Endodermal cell (in vitro differentiated cells): ENCODE measurements at places on chromosomes 1 and 21. TPM values are rescaled to one million over a fixed set of nuclear protein-coding genes. Genes with fewer than 3 reads are reported as not detected.

DNA sequence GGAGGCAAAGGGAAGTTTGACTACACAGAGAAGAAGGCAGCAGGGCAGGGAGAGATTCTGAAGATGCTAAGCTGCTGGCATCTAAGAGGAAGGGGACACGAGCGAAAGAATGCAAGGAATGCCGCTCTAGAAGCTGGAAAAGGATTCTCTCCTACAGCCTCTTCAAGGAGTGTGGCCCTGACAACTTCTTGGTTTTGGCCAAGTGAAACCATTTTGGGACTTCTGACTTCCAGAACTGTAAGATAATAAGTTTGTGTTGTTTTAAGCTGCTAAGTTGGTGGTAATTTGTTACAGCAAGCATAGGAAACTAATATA, 28.5 kb downstream of the MGST3 start:
- peak; percentile 69 for DNase-seq
- H3K27me3 ChIP-seq = no peaks in the 10 kb centered on the region
- H3K36me3 ChIP-seq = peaks cover 45% of the 10 kb centered on the region
- H3K4me3 ChIP-seq = no peak overlapping the region
- H3K4me1 ChIP-seq = no peaks in the 10 kb centered on the region

GRCh38 chr1:65209005-65209885, 61.2 kb downstream of the AK4 start:
- peaks cover 4% of the 10 kb centered on the region for H3K4me1 ChIP-seq
- no peaks in the 10 kb centered on the region for H3K27me3 ChIP-seq

GRCh38 chr21:37683396-37684114, 232.7 kb downstream of the KCNJ6 start:
- no peak overlapping the region for H3K4me3 ChIP-seq
- no peaks in the 10 kb centered on the region for H3K36me3 ChIP-seq
- no peaks in the 10 kb centered on the region for H3K4me1 ChIP-seq
- DNase-seq = no peak
- no peaks in the 10 kb centered on the region for H3K27me3 ChIP-seq

DNA sequence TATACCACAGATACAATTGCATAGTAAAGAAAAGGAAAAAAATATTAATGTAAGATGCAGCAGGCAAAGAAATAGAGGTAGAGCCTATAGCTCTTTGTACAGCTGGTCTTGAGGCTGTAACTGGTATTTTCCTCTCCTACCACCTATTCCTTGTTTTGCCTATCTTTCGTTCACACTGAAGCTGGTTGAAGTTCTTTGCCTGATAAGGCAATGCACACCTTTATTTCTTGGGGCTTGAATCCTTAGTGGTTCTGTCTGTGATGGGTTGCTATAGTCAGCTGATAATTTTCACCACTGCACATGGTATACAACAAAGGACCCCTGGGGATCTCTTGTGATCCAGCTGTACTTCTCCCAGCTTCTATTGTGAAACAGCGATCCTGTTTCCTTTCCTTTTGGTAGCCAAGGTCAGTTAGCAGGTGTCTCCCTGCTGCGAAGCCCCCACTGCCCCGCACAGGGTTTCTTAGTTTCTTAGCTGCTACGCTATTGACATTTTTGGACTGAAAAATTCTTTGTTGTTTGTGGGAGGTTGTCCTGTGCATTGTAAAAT, 9.9 kb upstream of the TSNAX start:
- DNase-seq = no peak
- no peak overlapping the region for H3K4me3 ChIP-seq
- no peaks in the 10 kb centered on the region for H3K4me1 ChIP-seq
- peaks cover 69% of the 10 kb centered on the region for H3K27me3 ChIP-seq
- H3K36me3 ChIP-seq = no peaks in the 10 kb centered on the region
- H3K27ac ChIP-seq = no peak overlapping the region

DNA sequence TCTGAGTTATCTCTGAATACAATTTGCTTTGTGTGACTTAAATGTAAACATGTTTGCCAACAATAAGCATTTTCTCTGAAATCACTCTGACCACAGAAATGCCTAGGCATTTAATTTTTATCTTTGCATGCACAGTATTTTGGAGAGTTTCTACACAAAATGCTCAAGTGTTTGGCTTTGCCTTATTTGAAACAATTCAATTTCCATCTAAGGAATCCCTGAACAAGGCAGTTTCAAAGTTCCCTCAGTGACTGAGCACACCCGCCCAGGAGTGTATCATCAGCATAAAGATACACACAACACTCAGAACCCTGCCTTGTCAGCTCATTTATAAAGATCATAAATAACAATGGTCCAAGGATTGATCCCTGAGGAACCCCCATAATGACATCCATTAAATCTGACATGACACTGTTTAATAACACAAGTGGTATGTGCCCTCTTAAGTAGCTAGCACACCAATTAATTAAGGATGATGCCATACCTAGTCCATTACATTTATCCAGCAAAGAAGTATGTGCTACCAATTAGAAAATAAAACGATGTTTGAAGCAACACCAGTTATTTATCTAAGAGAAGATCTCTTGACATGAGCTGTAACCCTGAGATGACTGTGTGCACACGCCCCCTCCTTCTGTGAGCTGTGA, 585.8 kb downstream of the ADGRL2 start:
- H3K27ac ChIP-seq = no peak overlapping the region
- DNase-seq = no peak
- peaks cover 3% of the 10 kb centered on the region for H3K4me1 ChIP-seq
- no peaks in the 10 kb centered on the region for H3K36me3 ChIP-seq
- no peak overlapping the region for H3K4me3 ChIP-seq

DNA sequence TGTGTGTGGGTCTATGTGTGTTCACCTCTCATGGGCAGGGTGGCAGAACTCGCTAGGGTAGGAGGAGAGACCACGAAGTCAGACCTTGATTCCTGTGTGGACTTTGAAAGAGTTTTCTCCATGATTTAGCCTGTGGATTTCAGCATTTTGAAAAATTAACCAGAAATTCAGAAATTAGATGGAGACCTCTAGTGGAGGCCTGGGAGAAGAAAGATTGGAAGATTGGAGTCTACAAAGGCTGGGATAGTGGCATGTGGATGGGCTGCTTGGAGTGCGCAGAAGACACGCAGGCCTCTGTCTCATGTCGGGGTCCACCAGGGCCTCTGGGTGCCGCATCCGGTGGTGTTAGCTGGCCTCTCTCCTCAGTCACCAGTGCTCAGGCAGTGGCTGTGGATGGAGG, 18.9 kb upstream of the IGSF5 start:
- H3K27me3 ChIP-seq = no peaks in the 10 kb centered on the region
- no peak overlapping the region for H3K4me3 ChIP-seq
- no peaks in the 10 kb centered on the region for H3K36me3 ChIP-seq
- no peak overlapping the region for H3K27ac ChIP-seq
- DNase-seq = no peak
- no peaks in the 10 kb centered on the region for H3K4me1 ChIP-seq

DNA sequence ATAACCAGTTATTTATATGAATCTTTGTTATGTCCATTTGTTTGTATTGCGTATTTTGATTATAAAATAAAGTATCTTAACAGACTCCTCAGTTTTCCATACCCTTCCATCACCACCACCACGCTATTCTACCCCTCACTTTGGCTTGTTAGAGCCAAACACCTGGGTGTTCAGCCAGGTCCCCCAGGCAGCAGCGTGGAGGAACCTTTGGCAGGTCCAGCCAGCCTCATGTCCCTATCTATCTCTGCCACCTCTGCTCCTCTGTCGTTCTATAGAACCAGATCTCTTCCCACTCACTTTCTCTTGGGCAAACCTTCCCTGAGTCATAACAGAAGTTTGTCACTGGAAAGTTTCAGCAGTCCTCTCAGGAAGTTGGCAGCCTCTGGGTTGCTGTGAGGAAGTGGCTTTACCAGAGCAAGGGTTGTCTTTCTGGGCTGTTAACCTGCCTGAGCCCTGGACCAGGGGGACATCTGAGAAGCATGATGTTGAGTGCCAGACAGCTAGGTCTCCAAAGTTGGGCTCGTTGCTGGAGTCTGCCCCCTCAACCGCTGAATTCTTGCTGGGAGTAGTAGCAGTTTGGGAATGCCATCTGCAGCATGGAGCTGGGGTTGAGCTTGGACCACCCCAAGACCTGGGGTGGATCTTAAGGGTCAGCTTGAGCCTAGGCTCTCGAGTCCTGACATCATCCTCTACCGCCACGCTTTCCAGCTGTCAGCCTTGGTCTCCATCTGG, 996 bp upstream of the SH3BGRL3 start:
- H3K27ac ChIP-seq = no peak overlapping the region
- H3K4me1 ChIP-seq = peaks cover 14% of the 10 kb centered on the region
- H3K36me3 ChIP-seq = peaks cover 45% of the 10 kb centered on the region
- no peaks in the 10 kb centered on the region for H3K27me3 ChIP-seq
- DNase-seq = no peak

GRCh38 chr1:56378341-56379070, 200.9 kb downstream of the PLPP3 start:
- H3K4me3 ChIP-seq = no peak overlapping the region
- no peak overlapping the region for H3K27ac ChIP-seq
- H3K36me3 ChIP-seq = no peaks in the 10 kb centered on the region
- no peaks in the 10 kb centered on the region for H3K27me3 ChIP-seq

DNA sequence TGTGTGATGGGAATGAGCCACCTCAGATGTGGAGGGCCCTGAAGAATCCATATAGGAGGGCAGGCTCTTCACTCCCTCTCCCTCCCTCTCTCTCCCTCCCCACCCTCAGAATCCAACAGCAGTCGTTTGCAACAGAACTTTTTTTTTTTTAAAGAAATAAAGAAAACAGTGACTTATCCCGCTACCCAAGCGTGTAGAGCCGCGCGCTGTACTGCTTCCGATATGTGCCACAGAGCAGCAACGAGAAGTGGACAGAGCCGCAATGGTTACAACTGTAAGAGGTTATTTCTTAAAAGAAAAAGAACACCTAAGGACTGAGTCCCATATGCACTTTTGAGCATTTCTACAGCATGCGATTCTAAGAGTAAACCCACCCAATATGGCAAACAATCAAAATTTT, 7.4 kb upstream of the NADK start:
- H3K4me1 ChIP-seq = peaks cover 4% of the 10 kb centered on the region
- peaks cover 61% of the 10 kb centered on the region for H3K36me3 ChIP-seq

DNA sequence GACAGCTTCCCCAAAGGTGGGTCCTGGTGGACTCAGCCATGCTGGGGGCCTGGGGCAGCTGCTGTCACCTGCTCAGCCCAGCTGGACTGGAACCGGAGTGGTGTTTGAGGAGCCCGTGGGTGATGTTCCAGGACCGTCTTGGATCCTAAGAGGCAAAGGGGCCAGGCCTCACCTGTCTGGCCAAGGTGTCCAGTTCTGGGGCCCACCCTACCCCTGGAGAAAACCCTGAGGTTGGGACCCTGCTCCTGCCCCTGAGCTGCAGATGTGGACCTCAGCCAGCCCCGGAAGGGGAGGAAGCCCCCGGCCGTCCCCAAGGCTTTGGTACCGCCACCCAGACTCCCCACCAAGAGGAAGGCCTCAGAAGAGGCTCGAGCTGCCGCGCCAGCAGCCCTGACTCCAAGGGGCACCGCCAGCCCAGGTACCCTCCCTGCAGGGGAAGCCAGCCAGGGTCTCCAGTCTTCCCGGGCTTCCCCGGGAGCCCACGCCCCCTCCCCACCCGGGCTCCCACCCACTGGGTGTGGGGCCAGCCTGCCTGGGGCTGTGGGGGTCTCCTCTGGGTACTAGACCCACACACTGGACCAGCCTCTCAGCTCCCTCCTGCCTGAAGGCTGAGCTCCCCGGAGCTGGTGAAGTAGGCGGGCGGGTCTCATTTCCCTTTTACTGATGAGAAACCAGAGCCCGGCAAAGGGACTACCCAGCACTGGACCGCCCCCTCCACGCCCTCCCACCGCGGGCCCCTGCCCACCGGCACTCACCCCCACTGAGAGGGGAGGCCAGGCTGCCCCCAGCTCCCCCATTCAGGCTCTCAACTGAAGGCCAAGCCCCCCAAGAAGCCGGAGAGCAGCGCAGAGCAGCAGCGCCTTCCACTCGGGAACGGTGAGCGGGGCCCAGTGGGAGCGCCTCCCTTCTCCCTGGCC, 1.3 kb downstream of the AIRE start:
- no peak overlapping the region for H3K4me3 ChIP-seq
- no peak overlapping the region for H3K27ac ChIP-seq
- no peak for DNase-seq
- H3K27me3 ChIP-seq = no peaks in the 10 kb centered on the region

DNA sequence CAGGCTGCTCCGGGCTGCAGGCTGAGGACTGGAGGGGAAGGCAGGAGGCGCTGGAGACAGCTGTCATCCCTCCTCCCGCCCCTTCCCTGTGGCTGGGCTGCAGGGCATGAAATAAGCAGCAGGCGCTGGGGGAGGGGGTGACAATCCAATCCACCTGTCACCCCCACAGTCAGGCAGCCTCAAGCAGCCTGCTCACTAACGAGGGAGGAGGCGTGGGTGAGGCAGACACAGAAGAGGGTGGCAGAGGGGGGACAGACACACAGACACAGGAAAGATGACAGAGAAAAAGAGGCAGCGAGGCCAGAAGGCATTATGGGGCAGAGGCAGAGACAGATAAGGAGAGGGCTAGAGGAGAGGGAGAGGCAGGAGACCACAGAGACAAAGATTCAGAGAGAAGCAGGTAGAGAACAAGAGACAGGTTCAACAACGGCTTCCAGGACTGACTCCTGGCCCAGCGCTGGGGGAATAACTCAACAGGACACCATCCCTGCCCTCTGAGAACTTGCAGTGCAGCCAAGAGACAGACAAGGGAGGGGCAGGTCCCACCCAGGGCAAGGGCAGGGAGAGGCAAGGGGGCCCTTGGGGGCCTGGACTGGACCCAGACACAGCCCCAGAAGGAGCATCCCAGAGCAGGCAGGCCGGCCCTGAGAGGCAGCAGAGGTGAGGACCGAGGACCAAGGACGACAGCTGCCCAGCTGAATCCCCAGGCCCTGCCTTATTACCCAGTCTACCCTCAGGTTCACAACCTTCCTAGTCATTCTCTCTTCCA, 11.2 kb downstream of the MEF2D start:
- H3K36me3 ChIP-seq = no peaks in the 10 kb centered on the region
- no peak overlapping the region for H3K4me3 ChIP-seq
- H3K4me1 ChIP-seq = peaks cover 16% of the 10 kb centered on the region
- H3K27ac ChIP-seq = peak overlapping the region; percentile 67
- peak; percentile 77 for DNase-seq

- H3K27ac ChIP-seq = no peak overlapping the region
- no peak overlapping the region for H3K4me3 ChIP-seq
- H3K4me1 ChIP-seq = no peaks in the 10 kb centered on the region
- H3K27me3 ChIP-seq = no peaks in the 10 kb centered on the region
- DNase-seq = no peak
Measured at GRCh38 chr1:191327868-191328267, 830.4 kb upstream of the RGS18 start.

- H3K4me3 ChIP-seq = no peak overlapping the region
- no peak for DNase-seq
- H3K27ac ChIP-seq = no peak overlapping the region
- no peaks in the 10 kb centered on the region for H3K36me3 ChIP-seq
Measured at GRCh38 chr1:98404866-98405265, 256.7 kb upstream of the SNX7 start.

The E2F2 gene
- 6.1 and 7.3 TPM in 2 replicates for total RNA-seq

The TPTE gene
- not detected in 3 replicates for total RNA-seq

The WNT4 gene
- 1.6 TPM in 1 of 3 replicates, not detected in the others for total RNA-seq

The TRIM33 gene
- total RNA-seq = 45.4 and 47.2 TPM in 2 replicates

The GBP5 gene
- not detected in 2 replicates for total RNA-seq

The RNPC3 gene
- 14.2 to 19.6 TPM (median 19.4 TPM) in 3 replicates for total RNA-seq

The CD1E gene
- not detected in 3 replicates for total RNA-seq

The HSF2BP gene
- 1.5 to 2.3 TPM (median 1.9 TPM) in 3 replicates for total RNA-seq
